SK-MEL-5 (cell line): ENCODE measurements at places on chromosomes 7 and 10. TPM values are rescaled to one million over a fixed set of nuclear protein-coding genes. Genes with fewer than 3 reads are reported as not detected.

DNA sequence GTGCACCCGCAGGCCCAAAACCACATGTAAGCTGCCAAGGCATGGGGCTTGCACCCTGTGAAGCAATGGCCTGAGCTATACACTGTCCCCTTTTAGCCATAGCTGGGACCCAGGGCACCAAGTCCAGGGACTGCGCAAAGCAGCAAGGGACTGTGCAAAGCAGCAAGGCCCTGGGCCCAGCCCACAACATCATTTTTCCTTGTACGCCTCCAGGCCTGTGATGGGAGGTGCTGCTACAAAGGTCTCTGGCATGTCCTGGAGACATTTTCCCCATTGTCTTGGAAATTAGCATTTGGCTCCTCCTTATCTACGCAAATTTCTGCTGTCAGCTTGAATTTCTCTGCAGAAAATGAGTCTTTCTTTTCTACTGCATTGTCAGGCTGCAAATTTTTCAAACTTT lies 24.8 kb downstream of the ARHGAP19 start:
- no peak for DNase-seq

- peak; percentile 36 for DNase-seq
Observed at GRCh38 chr7:151518105-151518946, 1.4 kb downstream of the RHEB start.

GRCh38 chr7:147731311-147731710 lies 859.3 kb upstream of the C7orf33 start:
- DNase-seq = no peak

GRCh38 chr10:102436312-102436711 lies 3.9 kb upstream of the CUEDC2 start:
- no peak for DNase-seq

DNA sequence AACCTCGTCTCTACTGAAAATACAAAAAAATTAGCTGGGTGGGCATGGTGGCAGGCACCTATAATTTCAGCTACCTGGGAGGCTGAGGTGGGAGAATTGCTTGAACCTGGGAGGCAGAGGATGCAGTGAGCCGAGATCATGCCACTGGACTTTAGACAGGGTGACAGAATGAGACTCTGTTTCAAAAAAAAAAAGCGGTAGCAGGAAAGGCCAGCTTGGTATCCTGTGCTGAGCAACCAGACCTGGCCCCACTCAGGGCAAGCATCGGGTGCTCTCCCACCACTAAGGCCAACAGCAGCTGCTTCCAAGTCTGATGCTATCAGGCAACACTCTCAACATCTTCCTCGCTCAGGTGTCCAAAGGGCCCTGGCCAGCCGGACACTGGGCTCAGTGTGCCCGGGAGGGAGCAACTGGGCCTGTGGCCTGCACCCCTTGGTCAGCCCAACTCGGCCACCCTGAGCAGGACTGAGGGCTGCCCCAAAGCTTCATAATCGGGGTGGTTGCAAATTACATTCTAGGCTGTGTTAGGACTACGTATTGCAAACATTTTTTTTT lies 44.3 kb upstream of the MSMB start:
- DNase-seq = no peak

DNA sequence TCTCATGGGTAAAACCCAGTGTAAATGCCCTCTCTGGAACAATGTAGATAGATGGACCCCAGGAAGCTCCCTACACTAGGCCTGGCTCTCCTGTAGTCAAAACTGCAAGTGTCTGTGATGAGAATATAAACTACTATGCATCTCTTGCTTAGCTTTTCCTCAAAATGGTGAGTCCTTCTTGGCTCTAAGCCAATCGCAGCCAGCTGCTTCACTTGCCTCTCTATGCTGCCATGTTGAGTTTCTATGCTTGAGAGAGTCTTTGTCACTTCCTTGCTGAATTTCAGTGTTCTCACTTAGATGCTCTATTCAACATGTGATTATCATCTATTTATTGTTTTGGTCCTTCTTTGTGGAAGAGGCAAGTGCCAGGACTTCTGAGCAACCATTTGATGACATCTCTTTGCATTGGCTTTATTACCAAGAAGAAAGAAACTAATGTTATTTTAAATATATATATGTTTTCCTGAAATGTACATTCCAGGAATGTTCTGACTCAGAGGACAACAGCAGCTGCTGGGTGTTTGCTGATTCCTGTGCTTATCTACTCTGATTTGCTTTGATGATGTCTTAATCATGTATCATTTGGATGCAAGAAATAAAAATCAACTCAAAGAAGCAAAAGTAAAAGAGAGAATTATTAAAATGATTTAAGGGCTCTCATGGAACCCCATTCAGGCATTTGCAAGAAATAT lies 16.6 kb downstream of the TAS2R40 start:
- no peak for DNase-seq

- no peak for DNase-seq
Observed at GRCh38 chr10:78643513-78643912, 425.3 kb upstream of the ZMIZ1 start.

- no peak for DNase-seq
Observed at GRCh38 chr10:4429571-4429970, 396.4 kb upstream of the AKR1E2 start.

GRCh38 chr10:28619455-28619854 lies 57.9 kb upstream of the BAMBI start:
- DNase-seq = no peak

GRCh38 chr10:29926693-29927048 lies 132.7 kb downstream of the JCAD start:
- peak; percentile 47 for DNase-seq

DNA sequence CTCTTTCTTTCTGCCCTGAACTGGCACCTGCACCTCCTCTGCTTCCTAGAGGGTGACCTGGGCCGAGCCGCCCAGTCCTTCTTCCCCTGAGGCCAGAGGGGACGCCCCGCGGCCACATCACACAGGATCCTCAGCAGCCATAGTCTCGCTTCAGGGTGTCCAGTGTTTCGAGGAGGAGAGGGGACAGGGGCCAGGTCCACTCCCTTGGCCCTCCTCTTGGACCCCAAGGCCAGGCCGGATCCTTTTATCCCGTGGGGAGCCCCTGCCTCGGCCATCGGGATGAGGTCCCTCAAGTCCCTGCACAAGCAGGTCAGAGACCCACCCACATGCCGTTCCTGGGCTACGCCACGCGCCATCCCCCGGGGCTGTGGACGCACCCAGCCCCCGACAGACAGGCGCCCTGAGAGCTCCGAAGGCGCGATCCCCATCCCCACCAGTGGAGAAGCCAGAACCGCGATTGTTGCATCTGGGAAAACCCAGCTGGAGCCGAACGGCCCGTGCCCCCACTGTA lies 3.6 kb downstream of the BHLHA15 start:
- DNase-seq = no peak

GRCh38 chr10:16995867-16996529 lies 133.6 kb downstream of the CUBN start:
- DNase-seq = no peak

DNA sequence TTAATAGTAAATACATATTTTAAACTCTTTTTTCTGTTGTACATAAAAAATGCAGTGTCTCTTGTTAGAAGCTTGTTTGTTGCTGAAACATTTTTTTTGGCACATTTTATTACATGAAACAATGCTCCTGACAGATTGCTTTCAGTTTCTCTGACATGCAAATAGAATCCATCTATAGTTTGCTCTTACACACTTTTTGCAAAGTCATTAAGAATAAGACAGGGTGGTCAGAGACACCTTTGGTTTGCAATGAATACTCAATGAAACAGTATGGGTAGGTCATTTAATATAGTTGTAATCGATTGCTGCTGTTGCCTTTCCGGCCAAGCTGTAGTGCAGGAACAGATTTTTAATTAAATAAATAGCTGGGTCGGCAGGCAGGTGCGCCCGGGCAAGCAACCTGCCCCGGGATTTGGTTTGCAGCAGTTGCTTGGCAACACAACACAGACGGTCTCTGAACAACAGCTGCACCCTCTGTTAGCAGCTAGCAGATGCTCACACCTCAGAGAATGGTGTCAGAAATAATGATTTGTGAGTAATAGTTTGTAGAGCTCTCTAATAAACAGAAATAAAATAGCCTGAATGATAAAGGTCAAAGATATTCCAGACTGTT lies 115.7 kb upstream of the CACNA2D1 start:
- DNase-seq = no peak

DNA sequence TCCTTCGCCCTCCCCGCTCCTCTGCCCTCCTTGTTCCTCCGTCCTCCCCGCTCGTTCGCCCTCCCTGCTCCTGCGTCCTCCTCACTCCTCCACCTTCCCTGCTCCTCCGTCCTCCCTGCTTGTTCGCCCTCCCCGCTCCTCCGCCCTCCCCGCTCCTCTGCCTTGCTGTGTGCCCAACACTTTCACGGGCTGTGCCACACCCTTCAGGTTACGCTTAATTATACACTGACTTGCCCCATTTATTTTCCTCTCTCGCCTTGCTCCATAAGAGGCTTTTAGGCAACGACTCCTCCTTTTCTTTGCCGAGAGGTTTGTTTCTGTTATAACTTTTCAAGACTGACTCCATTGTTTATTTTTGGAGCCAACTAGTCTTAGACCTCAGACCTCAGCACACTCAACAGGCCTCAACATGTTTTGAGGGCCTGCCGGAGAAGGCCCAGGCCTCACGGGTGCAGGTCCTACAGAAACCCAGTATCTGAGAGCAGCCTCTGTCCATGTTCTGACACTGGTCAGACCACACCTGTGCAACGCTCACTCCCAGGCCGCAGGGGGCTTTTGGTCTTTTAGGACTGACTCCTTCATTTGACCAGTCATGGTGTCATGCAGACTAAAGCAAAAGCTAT lies 18.2 kb upstream of the PRKAG2 start:
- no peak for DNase-seq

GRCh38 chr7:97865104-97865503 lies 7.1 kb downstream of the ASNS start:
- DNase-seq = no peak

DNA sequence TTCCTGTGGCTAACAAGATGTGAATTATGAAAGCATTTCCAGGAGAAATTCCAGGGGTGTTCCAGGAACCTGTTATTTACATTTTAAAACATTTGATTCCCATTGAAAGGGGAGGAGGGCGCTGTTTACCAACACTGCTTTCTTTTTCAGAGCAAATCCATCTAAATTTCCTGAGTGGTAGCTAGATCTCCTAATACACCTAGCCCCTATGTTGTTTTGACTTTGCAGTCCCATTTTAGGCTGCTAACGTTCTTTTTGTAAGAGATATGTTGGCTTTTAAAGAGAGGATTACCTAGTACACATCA lies 130.8 kb downstream of the TCF7L2 start:
- no peak for DNase-seq

DNA sequence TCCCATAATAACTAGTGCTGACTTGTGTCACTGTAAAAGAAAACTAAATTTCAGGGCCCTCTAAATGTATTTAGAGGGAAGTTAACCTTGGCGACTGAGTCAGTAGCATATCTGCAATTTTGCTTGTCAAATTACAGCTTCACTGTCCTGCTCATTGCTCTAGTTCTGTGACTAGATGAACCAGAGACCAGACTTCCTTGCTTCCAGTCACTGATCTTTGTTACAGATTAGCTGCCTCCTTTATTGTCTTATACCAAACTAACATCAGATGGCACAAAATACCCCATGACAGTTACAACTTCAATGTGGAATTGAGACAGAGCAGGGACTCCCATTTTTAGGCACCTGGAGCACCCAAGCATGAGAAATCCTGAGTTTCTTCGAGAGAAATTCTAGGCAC lies 79.9 kb upstream of the POM121L12 start:
- no peak for DNase-seq

GRCh38 chr7:94974423-94974822 lies 67.0 kb downstream of the PPP1R9A start:
- no peak for DNase-seq

- DNase-seq = no peak
Observed at GRCh38 chr7:55381189-55381588, 16.1 kb downstream of the LANCL2 start.

DNA sequence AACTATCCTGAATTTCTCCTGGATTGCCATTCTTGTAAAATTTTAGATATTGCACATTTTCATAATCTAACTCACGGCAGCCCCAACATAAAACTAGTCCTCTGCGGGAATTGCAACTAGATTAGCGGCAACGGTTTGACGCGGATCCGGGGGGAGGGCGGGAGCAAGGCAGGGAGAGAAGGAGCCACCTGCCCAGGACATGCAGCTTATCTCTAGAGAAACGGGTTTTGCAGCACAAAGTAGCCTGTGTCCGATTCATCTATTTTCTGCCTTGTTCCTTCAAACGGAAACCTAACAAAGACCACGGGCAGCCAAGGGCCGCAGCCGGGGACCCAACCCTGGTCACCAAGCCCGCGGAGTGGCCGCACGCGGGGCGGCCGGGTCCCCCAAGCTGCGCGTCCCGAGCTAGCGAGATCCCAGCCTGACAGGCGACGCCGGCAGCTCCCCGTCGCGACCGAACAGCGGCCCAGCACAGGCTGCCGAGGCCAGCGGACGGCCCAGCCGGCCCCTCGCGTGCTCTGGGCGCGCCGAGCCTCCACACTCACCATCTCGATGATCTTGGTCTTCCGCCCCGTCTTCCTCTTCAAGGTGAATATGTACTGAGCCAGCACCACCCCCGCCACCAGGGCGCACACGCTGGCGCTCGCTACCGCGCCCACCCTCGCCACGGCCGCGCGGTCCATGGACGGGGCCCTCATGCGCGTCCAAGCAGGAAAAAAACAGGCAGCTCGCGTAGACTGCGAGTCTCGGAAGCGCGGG lies at the start of gene NT5C3A:
NT5C3A (minus strand) TSS at position 754 of the 759 bp plus-strand sequence; CDS start at position 683, 71 bp downstream.
- DNase-seq = peak; percentile 41

DYNC1I1 gene
- total RNA-seq = 18.2 and 19.3 TPM in 2 replicates

ENKUR gene
- total RNA-seq = 1.5 and 1.8 TPM in 2 replicates

KCNIP2 gene
- total RNA-seq = 1.1 and 1.6 TPM in 2 replicates

PPP1R3A gene
- not detected in 2 replicates for total RNA-seq

SPDYE9 gene
- not detected in 2 replicates for total RNA-seq

SYT15 gene
- not detected in 2 replicates for total RNA-seq

CALU gene
- total RNA-seq = 707 and 727 TPM in 2 replicates

COA1 gene
- 79.6 and 80.1 TPM in 2 replicates for total RNA-seq

CCDC186 gene
- 6.5 and 7.6 TPM in 2 replicates for total RNA-seq
